ENCODE measurements at places on chromosomes 1 and 21.
A peak's percentile ranks its signal among the peaks of the same experiment; 100 is the strongest.

DNA sequence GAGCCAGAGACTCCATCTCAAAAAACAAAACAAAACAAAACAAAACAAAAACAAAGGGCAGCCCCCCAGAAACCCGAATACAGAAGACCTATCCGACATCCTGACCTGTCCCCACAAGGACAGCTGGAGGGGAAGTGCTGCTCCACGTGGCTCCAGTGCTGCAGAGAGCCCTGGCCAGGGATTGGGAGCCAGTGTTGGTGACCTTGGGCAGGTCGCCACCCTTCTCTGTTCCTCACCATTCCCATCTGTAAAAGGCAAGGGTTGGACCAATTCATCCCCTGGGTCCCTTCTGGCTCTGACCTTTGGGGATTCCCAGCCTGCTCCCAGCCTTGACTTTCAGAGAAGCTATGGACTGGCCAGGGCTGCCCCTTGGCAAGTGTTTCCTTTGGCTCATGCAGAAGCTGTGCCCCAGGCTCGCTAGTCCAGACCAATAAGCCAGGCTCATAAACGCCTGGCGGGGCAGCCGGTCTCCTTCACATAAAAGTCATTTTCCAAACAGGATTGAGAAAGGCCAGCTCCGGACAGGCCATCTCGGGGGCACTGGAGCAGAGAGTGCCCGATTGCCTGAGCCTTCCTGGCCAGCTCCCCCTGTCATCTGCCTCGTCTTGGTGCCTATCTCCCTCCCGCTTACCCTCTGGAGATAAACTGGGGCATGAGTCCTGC lies 20.0 kb upstream of the PADI1 start:
- no peak for DNase-seq

DNA sequence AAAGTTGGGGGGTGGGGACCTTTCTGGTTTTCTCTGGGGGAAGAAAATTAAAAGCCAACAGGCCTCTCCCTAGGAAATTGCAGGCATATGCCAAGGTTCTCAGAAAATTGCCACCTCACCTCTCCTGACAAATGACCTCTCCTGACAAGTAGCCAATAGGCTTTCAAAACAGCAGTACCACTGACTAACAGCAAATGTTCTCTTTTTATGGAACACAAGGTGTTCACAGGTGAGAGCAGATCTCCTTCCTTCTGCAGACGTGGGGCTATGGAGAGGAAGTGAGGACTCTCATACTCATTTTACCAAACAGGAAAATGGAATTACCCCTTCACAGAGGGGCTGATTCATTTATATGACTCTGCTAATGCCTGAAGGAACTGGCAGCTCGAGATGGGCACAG lies 32.7 kb upstream of the SUCO start:
- DNase-seq = no peak

DNA sequence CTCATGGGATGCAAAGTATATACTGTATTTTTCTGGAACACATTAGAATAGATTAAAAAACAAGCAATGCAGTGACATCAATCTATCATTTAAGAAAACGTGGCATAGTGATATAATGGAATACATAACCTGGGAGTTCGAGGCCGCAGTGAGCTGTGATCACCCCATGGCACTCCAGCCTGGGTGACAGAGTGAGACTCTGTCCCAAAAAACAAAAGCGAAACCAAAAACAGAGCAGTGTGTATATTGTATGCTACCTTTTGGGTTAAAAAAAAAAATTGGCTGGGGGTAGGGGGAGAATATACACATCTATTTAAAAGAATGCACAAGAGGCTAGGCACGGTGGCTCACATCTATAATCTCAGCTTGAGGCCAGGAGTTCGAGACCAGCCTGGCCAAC lies 13.5 kb downstream of the SLC2A1 start:
- no peak for DNase-seq

GRCh38 chr1:113978863-113979702 lies at the start of gene OLFML3:
Gene OLFML3, plus strand, starts transcription at chr1:113979474. Its CDS starts 43 bp downstream, at chr1:113979517.
- DNase-seq = peak; percentile 87

All from AG08396 (cell line).